ENCODE measurements at places on chromosomes 1 and 21.

- DNase-seq, result peak; percentile 53
These were observed 1.2 kb upstream of the DENND1B start for GRCh38 chr1:197776351-197777105.

- no peak for DNase-seq
These were observed 24.4 kb downstream of the RGS4 start for GRCh38 chr1:163093579-163093978.

- DNase-seq, result no peak
These were observed 1.5 kb downstream of the TRNP1 start for GRCh38 chr1:26994787-26995517.

- no peak for DNase-seq
These were observed 301.7 kb upstream of the LYPLAL1 start for GRCh38 chr1:218872026-218872425.

DNA sequence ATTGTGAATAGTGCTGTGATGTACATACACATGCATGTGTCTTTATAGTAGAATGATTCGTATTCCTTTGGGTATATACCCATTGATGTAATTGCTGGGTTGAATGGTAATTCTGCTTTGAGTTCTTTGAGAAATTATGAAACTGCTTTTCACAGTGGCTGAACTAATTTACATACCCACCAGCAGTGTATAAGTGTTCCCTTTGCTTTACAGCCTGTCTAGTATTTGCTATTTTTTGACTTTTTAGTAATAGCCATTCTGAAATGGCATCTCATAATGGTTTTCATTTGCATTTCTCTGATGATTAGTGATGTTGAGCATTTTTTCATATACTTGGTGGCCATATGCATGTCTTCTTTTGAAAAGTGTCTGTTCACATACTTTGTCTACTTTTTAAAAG, 54.5 kb upstream of the FAM78B start:
- DNase-seq, result no peak

Measured in GDM1 (cell line).